ENCODE measurements at places on chromosomes 6 and 20.

DNA sequence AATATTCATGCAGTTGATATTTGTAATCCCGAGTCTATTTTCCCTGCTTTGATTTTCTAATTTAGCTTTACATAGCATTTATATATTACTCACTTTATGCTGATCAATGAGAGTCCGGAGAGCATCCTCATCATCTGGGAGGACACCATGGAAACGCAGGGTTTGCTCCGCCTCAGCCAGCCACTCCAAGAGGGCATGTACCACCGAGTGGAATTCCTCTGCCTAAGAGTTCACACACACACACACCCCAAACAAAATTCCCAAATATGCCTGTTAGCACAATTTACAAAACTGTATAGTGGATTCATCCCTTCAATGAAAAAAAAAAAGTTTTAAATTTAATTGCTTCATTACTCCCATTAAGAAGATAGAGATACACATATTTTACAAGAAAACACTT lies 160.7 kb downstream of the DST start:
- DNase-seq = no peak

- DNase-seq = no peak
Measured at GRCh38 chr6:121940728-121941127, 458.7 kb upstream of the HSF2 start.

DNA sequence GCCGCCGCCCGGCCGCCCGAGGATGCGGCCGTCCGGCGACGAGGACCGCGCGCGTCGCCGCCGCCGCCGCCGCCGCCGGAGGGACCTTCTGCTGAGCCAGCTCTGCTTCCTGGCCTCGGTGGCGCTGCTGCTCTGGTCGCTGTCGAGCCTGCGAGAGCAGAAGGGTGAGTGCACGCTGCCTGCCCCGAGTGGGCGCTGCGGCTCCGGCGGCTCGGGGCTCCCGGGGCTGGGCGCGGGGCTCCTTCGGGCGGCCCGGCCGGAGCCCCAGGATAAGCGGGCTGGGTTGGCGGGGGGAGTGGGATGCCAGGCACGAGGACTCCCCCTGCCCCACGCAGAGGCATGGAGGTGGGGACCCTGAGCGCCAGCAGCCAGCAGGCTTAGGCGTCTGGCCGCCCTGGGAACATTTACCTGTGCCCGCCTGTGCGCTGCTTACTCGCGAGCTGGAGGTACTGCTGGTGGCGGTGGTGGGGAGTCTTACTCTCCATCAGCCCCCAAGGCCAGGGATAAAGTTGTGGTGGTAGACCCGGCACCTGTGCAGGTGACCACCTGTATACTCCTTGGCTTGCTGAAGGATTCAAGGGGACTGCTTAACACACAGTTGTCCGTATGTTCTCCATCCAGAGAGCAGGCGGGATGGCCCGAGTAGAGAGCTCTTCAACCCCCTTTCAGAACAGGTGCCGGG lies 520 bp downstream of the SLC24A3 start:
- no peak for DNase-seq

GRCh38 chr20:3188823-3189413 lies 15.6 kb downstream of the DDRGK1 start:
- no peak for DNase-seq

DNA sequence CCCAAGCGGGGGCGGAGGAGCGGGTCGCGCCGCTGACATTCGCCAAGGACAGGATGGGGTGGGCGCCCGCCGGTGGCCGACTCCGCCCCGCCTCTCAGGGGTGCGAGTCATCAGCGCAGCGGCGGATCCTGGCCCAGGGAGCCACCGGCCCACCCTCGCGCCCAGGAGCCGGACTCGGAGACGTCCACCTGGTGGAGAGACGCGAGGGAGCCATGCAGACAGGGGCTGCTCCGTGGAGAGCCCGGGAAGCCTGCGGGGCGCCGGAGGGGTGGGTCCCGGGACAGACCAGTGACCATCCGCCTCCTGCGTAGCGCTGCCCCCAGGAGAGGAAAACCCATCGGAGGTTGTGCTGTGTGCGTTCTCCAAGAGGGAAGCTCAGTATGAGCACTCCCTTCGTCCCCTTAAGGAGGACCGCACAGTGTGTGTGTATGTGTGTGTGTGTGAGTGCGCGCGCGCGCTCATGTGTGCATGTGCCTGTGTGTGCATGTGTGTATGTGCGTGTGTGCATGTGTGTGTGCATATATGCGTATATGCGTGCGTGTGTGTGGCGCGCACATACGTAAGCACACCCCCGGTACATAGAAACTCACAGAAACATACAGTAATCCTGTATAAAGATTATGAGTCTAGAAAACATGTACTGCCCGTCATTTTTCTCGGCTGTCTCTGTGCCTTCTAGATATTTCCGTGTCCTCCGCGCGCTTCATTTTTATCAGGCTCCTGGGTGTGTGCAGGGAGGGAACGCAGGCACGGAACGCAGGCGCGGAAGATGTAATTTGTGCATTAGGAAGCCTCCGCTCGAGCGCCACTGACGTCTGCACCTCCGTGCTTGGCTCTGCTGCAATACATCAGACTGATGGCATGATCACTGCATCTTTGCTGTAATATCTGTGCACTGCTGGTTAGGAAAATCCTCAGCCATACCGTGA lies 158.9 kb downstream of the TBXT start:
- DNase-seq = no peak

GRCh38 chr6:40573221-40573620 lies 13.9 kb downstream of the LRFN2 start:
- DNase-seq = no peak

GRCh38 chr20:34013554-34013953 lies 19.8 kb downstream of the RALY start:
- DNase-seq = no peak

GRCh38 chr20:51142448-51142847 lies 119.5 kb upstream of the KCNG1 start:
- no peak for DNase-seq

DNA sequence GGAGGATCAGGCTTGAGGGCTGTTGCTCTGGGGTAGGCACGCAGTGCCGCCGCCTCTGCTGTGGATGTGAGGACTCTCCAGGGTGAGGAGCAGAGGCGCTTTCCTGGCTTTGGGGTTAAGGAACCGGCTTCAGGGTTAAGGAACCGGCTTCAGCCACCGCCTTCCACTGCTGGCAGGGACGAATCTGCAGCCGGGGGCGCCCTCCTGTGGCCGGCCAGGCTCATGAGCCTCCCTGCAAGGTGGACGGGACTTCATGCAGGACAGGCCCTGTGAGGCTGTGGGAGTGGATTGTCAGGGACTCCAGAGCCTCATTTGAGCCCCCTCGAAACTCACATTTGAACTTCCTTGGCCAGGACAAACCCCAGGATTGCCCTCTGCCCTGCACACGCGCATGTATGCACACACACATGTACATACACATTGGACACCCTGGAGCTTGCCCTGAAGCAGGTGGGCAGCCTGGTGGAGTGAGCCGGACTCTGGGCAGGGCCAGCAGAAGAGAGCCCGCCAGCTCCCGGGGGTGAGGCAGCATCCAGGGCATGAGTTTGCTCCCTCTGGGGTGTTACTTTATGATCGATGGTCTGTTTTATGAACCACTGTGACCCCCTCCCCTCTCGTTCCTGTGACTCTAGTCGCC lies 146.9 kb downstream of the PHACTR3 start:
- no peak for DNase-seq

GRCh38 chr20:39717936-39718335 lies 755.8 kb downstream of the DHX35 start:
- no peak for DNase-seq

GRCh38 chr6:75091467-75092190 lies 114.2 kb downstream of the COL12A1 start:
- no peak for DNase-seq

GRCh38 chr6:16437984-16438383 lies 199.6 kb downstream of the GMPR start:
- DNase-seq = no peak

- no peak for DNase-seq
Measured at GRCh38 chr20:12825226-12825595, 183.6 kb upstream of the SPTLC3 start.

GRCh38 chr6:165223736-165224135 lies 85.7 kb downstream of the C6orf118 start:
- DNase-seq = no peak

- no peak for DNase-seq
Measured at GRCh38 chr6:147223736-147224135, 19.5 kb downstream of the STXBP5 start.

GRCh38 chr6:135274561-135275293 lies 93.6 kb downstream of the MYB start:
- DNase-seq = no peak

DNA sequence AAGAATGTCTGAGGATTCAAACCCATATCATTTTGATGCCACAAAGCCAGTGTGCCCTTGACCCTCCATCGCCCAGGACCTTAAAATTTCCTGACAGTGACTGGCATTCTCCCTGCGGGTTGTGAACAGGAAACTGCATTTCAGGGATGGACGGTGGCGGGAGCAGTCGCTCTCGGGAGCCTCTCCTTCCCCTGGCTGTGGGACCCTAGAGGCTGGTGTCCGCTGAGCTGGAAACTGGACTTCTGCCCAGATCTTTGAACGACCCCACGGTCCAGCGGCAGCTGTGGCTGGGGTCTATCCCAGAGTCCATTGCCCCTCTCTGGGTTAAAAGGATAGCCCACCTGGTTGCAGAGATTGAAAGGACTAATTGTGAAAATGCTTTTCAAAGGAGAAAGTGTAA lies 1.4 kb upstream of the SEC63 start:
- DNase-seq = no peak

DNA sequence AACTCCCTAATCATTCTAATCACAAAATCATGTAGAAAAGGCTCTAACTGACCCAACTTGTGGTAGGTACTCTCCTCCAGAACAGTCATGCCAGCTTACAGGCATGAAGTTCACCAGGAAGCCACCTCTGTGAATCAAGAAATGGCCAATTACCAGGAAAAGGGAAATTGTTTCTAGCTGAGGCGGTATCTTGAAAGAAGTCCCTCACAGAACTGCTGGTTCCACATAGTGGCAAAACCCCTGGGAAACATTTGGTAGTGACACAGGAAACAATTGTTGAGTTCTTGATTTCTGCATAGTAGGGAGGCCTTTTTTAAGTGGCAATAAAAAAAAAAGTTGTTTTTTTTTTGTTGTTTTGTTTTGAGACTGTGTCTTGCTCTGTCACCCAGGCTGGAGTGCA lies 3.4 kb upstream of the ZHX3 start:
- no peak for DNase-seq

DNA sequence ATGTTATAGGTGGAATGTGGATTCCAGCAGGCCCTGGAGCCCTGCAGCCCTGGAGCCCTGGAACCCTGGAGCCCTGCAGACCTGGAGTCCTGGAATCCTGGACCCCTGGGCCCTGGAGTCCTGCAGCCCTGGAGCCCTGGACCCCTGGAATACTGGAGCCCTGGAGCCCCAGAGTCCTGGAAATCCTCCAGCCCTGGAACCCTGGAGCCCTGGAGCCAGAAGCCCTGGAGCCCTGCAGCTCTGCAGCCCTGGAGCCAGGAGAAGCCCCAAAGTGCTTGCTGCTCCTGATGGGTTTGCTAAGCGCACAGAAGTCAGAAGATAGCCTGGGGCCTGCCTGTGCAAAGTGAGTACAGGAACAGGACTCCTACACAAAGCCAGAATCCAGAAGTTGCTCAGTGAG lies 223.1 kb upstream of the PDE10A start:
- DNase-seq = no peak

GRCh38 chr6:116461331-116461931 lies at the start of gene CALHM6:
CALHM6 (plus strand) TSS chr6:116461375; CDS start chr6:116461930, 555 bp downstream.
- no peak for DNase-seq

- DNase-seq = no peak
Measured at GRCh38 chr6:153044295-153044694, 41.8 kb upstream of the MTRF1L start.

- no peak for DNase-seq
Measured at GRCh38 chr20:8801686-8802085, 267.2 kb upstream of the PLCB4 start.

DNA sequence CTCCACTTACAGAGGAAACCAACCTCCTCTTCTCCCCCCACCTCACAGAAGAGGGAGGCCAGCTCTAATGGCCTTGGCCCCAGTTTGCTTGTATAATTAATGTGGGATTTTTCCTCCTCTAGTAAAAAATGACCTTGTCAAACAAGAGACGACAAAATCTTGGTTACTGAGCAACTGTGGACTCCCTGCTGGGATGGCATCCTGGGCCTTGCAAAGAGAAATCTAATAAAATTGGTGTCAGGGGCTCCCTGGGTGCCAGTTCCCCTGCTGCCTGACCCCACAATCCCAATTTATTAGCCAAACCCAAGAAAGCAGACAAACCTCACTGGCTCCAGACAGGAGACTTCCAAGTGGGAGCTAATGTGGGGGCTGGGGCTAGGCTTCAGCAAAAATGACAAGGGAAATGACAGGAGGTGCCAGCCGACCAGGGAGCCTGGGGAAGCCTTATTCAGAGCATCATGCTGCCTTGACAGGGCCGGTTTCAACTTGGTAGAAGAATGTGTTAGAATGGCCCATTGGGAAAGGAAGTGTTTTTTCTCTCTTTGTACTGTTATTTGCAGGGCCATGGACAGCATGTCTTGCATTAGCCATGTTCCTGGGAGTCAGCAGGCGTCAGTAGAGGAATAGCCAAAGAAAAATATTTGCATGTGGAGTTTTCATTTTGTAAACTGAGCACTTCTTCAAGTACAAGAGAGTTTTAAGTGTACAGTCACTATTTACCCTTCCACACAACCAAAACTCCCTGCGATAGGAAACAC lies 816.9 kb downstream of the DHX35 start:
- DNase-seq = no peak

DNA sequence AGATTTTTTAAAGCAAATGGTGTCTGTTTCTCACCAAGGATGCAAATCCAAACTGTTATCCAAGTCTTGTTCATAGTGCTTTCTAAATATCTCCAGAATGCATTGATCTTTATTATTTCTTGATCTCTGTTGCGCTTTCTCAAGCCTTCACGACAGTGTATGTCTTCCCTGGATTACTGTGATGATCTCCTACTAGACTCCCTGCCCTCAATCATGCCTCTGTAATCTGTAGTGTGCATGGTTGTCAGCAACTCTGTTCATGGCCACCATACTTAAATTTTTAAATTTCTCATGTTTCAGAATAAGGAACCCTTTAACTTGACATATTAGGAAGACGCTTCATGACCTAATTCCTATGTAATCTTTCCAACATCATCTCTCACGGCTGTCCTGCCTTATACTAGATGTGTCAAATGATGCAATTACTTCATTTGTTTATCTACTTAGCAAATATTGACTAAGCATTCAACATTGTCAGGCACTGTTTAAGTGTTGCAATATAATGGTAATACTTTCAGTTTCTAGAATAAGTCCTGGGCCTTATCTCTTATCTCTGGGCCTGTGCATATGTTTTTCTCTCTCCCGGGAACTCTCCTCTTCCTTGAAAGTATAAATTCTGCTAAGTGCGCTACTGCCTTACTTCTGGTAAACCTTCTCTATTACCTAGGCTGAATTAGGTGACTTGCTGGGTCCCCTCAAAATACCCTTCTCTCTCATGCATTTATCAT lies 25.6 kb upstream of the AHI1 start:
- no peak for DNase-seq
